ENCODE measurements at places on chromosomes 4 and X. TPM values are rescaled to one million over a fixed set of nuclear protein-coding genes. Genes with fewer than 3 reads are reported as not detected.

PYURF gene
- total RNA-seq: 51.9 TPM

- DNase-seq: no peak
These were observed 38.2 kb downstream of the HPGDS start for GRCh38 chr4:94304365-94304971.

GRCh38 chrX:70922774-70923473, 8.0 kb downstream of the SLC7A3 start:
- DNase-seq: no peak

OTOP1 gene
- not detected for total RNA-seq
